ENCODE measurements at places on chromosomes 11 and 22. TPM values are rescaled to one million over a fixed set of nuclear protein-coding genes. Genes with fewer than 3 reads are reported as not detected.

OR8D4 gene
- total RNA-seq: not detected

PAMR1 gene
- 1.2 TPM for total RNA-seq

MUC5B gene
- total RNA-seq: not detected

PRSS23 gene
- 42.8 TPM for total RNA-seq

IL10RA gene
- total RNA-seq: 10.6 TPM

PDE2A gene
- total RNA-seq: 40.2 TPM

FAR1 gene
- total RNA-seq: 43.8 TPM

HEPN1 gene
- not detected for total RNA-seq

CASP5 gene
- not detected for total RNA-seq

MIAT gene
- 0.67 TPM for total RNA-seq
